ENCODE measurements at places on chromosomes 5 and 9. TPM values are rescaled to one million over a fixed set of nuclear protein-coding genes. Genes with fewer than 3 reads are reported as not detected.

GRCh38 chr5:147963436-147963835 lies 57.1 kb upstream of the C5orf46 start:
- DNase-seq, result no peak

DNA sequence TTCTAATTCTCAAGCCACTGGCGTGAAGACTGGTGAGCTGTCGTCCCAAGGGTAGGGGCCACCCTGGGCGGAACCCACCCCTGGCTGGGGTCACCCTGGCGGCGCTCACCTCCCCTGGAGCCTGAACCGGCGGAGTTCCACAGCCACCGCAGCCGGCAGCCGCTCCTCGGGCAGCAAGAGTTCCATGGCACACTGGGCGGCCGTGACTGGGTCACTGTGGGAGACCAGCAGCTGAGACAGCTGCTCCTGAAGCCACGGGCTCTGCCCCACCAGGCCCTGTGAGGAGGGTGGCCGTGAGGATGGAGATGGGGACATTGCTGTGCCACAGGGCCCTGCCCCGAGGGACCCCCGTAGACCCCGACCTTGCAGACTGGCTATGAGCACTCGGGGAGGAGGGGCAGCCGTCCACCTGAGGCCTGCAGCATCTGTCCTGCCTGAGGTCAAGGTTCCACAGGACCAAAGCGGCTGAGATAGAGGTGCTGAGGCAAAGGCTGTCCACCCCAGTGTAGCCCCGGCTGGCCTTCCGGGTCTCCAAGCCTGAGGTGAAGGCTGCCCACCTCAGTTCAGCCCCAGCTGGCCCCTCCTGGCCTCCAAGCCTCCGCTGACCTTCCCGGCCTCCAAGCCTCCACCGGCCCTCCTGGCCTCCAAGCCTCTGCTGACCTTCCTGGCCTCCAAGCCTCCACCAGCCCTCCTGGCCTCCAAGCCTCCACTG lies 50.6 kb upstream of the NRARP start:
- peak; percentile 20 for DNase-seq

GRCh38 chr5:173741729-173742431 lies 125.4 kb upstream of the BOD1 start:
- no peak for DNase-seq

DNA sequence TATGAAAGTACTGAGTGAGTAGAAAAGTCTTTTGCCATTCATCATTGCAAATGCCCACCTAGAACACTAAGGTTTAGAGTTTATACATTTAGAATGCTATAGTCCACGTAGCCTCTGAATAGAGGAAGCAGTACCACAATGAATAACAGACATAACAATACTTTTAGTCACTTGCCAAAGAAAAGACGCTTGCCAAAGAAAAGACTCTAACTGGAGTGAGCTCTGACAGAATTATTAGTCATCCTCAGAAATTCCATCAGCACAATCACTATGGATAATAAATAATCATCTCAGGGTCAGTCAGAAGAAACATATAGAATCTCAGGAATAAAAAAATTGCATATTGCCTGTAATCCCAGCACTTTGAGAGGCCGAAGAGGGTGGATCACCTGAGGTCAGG lies 168.5 kb upstream of the TARS1 start:
- DNase-seq, result no peak

DNA sequence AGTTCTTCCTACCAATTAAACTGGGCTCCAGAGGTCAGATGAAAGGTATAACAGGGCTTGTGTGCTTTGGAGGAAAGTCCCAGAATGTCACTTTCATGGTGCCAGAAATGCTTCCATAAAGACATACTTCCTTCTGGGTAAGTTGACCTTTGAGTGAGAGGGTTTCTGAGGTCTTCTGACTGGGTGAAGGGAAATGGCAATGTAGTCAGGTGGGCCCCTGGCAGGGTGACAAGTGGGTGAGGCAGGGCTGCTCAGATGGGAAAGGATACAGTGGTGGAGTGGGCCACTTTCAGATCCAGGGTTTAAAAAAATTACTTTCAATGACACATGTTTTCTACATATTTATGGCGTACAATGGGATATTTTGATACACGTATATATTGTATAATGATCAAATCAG lies 136.5 kb upstream of the PITX1 start:
- no peak for DNase-seq

DNA sequence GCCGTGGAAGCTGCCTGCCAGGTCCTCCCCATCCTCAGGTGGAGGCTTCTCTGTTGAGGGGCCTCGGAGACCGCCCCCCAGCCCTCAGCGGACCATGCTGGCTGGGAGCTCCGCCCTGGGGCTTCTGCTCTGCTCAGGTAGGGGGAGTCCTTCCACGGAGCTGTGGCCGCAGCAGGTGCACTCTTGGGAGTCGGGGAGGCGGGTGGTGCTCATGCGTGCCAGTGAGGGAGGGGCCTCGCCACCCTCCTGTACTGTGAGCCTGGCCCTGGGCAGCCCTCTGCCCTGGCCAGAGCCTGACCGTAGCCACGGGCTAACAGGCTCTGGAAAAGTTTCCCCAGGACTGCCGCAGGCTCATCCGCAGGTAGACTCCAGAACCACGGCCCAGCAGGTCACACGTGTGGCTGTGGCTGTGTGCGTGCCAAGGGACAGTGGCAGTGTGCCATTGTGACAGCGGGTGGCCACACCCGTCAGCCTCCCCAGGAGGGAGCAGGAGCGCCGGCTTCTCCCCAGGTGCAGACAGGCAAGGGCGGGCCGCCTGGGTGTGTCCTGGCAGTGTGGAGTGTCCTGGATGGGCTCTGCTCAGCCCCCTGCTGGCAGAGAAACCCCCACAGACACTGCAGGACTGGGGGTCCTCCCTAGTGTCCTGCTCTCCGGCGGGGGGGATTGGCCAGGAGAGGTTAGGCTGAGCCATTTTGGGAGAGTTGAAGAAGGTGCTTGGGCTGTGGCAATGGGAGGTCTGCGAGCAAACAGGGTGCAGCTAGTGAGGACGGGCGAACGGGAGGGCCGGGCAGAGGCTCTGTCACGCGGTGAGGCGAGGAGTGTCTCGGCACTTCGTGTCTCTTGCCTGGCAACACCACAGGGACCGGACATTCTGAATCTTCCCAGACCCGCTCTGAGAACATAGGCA lies 29.5 kb downstream of the TPPP start:
- no peak for DNase-seq

DNA sequence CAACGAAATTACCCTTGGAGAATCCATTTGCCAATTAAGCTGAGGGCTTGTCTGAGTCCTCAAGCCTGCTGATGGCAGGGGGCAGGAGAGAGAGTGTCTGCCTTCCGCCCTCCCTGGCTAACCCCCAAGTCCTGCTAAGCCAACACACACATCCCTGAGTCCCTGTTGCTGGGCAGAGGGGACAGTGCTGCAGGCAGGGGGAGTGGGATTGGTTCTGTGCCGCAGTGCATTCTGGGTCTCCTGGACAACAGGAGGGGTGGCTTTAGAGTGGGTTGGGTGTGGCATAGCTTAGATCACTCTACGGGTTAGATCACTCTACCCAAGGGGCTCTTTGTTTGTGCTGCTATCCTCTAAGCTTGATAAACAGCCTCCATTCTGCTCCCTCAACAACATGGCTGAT lies 427.7 kb downstream of the CDK5RAP2 start:
- peak; percentile 89 for DNase-seq

- no peak for DNase-seq
Observed at GRCh38 chr5:36765876-36766275, 110.7 kb upstream of the NIPBL start.

Gene FEM1C
- total RNA-seq, result 14.4 TPM

Gene MYMK
- total RNA-seq, result not detected

Gene ENTPD2
- total RNA-seq, result 9.1 TPM

Gene ESM1
- total RNA-seq, result not detected

Gene SPINK6
- not detected for total RNA-seq
